ENCODE measurements at places on chromosomes 7 and 10. TPM values are rescaled to one million over a fixed set of nuclear protein-coding genes. Genes with fewer than 3 reads are reported as not detected.

GRCh38 chr10:90587081-90587491 lies 270.8 kb downstream of the HTR7 start:
- peak; percentile 40 for DNase-seq

GRCh38 chr10:86073199-86073977 lies 293.2 kb downstream of the GRID1 start:
- DNase-seq: no peak

MACC1 gene
- not detected for total RNA-seq

DNA sequence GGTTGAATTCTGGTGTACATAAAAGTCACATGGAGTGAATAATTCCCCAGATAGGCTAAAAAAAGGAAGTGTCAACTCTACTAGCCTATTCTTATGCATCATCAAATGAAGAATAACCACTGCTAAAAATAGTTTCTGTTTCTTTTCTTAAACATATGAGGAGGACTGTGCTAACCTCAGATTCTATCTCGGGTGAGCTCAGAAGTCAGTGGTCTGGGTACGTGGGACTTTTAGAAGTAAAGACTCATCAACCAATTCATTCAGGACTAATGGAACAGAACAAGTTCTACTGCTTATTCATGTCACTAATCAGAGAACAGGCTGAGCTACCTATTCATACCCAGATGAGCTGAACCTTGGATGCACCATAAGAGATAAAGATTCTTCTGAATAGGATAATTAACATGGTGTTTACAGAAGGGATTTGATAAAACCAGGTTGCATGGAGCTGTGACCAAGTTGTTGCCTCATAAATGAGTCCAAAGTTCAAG lies 9.5 kb upstream of the ASAH2 start:
- no peak for DNase-seq

PPP1R3C gene
- total RNA-seq: 0.74 TPM

DNA sequence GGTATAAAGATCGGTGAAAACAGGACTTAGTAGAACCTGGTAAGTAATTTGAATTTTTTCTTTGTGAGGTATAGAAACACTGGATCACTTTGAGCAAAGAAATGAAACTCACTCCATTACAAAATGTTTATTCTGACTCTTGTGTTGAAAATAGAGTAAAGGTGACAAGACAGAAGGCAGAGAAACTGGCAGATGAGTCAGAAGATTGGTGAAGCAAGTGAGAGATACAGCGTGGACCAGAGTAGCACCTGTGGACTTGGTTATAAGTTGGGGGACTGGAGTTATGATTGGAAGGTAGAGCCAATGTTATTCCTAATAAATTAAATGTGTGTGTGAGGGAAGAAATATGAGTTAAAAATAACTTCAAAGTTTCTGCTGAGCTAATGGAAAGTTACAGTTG lies 620.9 kb downstream of the ZWINT start:
- no peak for DNase-seq

GRCh38 chr10:70432561-70433263 lies 8.8 kb downstream of the NODAL start:
- DNase-seq: no peak

PITX3 gene
- total RNA-seq: not detected

LRIT1 gene
- not detected for total RNA-seq

DNA sequence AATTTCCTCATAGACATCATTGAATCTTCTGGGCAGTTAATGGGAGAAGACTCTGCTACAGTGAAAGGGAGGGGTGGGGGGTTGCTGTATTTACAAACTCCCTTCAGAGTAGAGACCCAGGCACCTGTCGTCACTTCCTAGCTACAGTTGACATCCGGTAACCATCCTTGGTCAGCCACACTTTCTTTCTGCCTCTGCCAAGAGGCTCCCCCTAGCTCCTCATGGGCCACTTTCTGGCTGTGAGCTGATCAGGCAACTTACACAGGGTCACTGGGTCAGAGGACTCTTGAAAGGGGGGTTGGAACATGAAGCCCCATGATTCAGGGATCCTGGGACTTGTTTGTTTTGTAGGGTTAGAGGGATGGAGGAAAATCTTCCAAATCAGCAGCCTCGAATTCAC lies 1.2 kb downstream of the TECPR1 start:
- DNase-seq: peak; percentile 35

DNA sequence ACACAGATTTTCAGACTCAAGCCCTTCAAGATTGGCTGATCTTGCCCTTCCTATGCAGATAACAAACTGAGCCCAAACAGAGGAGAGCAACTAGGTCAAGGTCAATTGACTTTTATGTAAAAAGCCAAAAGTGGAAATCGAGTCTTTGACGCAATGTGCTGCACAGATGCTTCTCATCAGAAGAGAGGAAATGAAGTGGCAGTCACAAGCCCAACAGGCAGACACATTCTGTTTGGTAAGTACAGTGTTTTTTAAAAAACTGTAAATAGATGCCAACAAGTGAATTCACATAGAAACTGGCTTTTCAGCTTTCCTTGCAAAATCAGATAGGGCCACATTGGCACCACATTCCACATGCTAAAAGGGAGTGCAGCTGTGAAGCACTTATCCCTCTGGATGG lies 606.6 kb downstream of the KCNMA1 start:
- DNase-seq: no peak

- DNase-seq: no peak
Measured at GRCh38 chr10:21593986-21594385, 60.0 kb downstream of the MLLT10 start.

- no peak for DNase-seq
Measured at GRCh38 chr7:103996017-103996551, 6.6 kb upstream of the RELN start.
